ENCODE measurements at places on chromosomes 16 and 17.
A peak's percentile ranks its signal among the peaks of the same experiment; 100 is the strongest.

DNA sequence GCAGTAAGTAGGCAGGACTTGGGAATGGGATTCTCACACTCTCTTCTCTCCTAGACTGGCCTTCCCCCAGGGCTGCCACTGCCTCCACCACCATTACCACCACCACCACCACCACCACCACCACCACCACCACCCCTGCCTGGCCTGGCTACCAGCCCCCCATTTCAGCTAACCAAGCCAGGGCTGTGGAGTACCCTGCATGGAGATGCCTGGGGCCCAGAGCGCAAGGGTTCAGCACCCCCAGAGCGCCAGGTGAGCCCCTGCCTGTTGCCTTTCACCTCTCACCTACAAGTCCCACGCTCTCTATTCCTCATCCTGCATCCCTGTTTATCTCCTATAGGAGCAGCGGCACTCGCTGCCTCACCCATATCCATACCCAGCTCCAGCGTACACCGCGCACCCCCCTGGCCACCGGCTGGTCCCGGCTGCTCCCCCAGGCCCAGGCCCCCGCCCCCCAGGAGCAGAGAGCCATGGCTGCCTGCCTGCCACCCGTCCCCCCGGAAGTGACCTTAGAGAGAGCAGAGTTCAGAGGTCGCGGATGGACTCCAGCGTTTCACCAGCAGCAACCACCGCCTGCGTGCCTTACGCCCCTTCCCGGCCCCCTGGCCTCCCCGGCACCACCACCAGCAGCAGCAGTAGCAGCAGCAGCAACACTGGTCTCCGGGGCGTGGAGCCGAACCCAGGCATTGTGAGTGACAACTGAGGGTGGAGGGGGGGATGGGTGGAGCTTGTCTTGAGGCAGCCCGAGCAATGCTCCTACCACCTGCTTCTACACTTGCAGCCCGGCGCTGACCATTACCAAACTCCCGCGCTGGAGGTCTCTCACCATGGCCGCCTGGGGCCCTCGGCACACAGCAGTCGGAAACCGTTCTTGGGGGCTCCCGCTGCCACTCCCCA is 7.9 kb upstream of the TMEM88 start:
- DNase-seq: no peak

- no peak for DNase-seq
Observed at GRCh38 chr16:81996664-81997509, 14.4 kb downstream of the SDR42E1 start.

GRCh38 chr16:64321881-64322280 is 800.0 kb downstream of the CDH11 start:
- DNase-seq: no peak

DNA sequence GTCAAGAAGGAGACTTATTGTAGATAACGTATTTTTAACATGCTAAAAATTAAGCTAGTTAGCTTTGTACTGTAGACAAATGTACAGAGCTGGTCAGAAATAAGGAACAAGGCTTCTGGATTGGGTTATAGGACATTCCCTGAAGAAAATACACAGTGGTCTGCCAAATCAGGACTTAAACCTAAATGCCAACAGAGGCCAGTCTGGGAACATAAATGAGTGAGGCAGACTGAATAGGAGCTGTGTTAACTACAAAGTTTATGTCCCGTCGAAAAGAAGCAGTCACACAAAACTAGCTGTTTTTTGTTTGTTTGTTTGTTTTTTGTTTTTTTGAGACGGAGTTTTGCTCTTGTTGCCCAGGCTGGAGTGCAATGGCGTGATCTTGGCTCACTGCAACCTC is 120.4 kb upstream of the C17orf78 start:
- no peak for DNase-seq

DNA sequence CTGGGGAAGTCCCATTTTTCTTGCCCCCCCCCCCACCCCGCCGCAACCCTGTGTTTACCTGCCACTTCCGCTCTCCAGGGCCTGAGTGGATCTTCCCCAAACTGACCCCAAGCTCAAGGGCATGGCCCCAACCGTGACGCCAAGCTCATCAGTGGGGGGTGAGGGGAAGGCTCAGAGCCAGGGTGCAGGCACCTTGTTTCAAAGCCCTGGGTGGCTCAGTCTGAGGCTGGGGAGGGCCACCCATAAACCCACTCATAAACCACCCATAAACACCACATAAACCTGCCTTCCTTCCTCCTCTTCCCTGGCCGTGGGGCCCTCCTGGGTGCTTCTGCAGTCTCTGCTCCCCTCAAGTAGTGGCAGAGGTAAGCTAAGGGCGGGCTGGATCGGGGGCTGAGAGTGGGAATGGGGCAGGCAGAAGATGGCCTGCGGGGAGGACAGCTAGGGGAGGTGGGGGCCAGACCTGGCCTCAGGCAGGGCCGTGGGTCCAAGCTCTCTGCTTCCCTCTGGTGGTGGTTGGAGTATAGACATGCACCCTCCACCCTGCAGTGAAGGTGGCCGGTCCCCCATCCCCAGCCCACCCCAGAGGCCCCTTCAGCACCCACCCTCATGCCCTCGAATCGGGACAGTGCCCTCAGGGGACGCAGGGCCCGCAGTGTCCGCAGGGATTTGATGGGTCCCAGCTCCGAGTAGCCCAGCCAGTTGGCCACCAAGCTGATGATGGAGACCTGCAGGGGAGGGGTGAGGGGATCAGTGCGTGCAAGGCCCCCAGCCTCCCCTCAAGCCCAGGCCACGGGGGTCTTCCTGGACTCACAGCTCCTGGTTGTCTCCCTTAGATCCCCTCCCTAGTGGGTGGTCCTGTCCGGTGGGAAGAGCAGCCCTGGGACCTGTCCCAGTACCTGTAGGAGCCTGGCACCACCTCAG is 14.6 kb upstream of the CD79B start:
- no peak for DNase-seq

DNA sequence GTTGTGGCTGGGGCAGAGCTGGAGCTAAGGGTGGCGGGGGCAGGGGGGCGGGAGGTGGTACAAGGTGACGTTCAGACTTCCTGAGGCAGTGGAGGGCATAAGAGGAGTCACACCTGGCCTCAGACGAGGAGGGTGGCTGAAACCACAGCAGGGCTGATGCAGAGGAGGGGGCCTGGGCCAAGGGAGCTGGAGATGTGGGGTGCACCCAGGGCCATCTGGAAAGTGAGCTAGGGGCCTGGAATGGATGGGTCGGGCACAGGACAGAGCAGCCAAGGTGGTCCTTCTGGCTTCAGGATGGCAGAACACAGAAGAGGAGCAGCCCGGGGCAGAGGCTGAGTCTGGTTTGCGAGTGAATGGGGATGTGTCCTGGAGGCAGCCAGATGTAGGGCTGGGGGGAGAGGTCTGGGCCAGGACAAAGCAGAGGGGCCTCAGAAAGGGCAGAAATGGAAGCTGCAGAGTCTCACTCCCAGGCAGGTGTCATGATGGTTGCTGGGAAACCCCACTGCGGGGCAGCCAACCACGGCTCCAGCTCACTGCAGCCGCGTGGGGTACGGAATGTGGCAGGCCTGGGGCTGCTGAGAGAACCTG is 57.6 kb downstream of the PRMT7 start:
- no peak for DNase-seq

DNA sequence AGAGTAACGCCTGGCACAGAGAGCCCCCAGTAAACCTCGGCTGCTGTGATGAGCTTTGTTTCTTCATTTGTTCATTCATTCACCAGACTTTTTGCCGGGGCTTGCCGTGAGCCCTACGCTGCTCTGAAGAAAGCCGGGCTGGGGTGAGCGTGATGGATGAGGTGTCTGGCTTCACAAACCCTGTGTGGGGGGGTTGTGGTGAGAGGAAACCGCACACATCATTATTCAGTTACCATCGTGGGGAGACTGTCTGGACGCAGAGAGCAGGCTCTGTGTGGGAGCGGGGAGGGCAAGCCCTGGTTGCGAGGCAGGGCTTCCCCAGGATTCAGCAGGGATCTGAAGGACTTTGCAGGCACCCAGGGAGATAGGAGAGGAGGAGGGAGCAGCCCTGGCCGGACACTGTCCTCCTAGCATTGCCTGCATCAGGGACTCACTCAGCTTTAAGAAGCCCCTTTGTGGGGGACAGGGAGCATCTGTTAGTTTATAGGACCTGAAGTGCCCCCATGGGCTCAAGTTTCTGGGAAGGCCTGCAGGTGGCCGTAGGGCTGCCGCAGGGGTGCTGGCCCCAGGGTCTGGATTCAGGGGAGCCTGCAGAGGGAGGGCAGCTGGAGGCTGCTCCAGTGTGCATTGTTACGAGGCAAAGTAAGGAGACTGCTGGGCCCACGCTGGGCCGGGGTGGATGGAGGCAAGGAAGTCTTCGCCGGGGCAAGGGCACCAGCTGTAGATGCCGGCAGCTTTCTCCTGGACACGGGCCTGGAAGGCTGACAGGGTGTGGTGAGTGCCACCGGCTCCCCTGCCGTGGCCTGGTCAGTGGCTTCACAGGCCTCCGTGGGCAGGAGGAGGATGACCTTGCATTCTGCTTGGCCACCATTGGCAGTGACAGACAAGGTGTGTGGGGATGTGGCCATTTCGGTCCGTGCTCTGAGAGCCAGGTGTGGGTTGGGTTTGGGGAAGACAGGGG is 334.5 kb downstream of the SEC14L1 start:
- DNase-seq: peak; percentile 37

GRCh38 chr17:80453998-80454556 is 22.3 kb downstream of the NPTX1 start:
- DNase-seq: no peak

DNA sequence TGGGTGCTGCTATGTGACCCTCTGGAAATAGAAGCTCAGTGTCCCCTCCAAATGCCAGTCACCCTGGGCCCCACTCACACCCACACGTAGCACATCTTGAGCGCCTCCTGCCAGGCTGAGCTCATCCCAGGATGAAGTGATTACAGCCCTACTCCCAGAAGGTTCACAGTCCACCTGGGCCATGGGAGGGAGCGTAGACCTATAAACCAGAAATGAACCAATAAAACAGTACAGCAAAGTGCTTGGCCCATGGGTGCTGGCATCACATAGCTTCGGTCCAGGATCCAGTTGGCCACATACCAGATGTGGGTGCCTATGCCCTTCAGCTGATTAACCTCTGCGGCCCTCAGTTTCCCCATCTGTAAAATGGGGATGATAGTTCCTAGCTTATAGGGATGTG is 2.2 kb upstream of the BICDL2 start:
- DNase-seq: no peak

DNA sequence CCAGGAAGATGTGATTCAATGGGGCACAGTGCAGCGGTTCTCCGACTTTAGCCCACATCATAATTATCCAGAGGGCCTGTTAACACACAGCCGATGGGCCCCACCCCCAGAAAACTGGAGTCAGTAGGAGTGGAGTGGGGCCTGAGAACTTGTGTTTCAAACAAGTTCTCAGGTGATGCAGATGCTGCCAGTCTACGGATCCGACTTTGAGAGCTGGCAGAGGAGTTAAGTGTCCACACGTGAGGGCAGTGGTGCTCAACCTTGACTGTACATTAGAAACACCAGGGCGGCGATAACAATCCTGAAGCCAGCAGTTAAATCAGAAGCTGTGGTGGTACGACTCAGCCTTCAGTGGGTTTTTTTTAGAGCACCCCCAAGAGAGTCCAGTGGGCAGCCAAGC is 75.0 kb downstream of the GPRC5B start:
- no peak for DNase-seq

DNA sequence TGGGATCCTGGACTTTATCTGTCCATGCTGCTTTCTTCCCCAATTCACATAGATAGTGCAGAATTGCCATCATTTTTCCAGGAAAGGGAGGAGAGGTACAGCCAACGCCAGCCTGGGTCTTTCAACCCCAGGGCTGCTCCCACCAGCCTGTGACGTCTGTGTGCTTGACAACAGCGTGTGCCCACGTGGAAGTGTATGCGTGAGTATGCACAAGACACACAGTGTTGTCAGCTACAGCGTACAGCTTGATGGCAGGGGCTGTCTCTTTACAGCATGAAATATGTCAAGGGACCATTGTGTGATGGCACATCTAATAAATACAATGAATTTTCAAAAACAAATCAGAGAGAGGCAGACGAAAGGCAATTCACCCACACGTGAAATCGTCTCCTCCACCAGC is 62.3 kb downstream of the GSG1L start:
- no peak for DNase-seq

DNA sequence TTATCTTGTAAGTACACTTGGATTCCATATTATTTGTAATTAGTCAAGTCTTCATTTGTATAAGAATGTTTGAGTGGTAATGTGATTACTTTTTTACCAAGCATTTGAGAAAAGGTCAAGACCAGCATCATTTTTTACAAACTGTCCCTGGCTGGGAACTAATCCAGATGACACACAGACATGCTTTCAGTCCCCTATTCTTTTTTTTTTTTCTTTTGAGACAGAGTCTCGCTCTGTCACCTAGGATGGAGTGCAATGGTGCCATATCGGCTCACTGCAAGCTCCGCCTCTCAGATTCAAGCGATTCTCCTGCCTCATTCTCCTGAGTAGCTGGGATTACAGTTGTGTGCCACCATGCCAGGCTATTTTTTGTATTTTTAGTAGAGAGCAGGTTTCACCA is 4.5 kb downstream of the DERL2 start:
- no peak for DNase-seq

- no peak for DNase-seq
Observed at GRCh38 chr17:13306310-13306962, 288.6 kb upstream of the ELAC2 start.
